ENCODE measurements at places on chromosomes 3 and 15. TPM values are rescaled to one million over a fixed set of nuclear protein-coding genes. Genes with fewer than 3 reads are reported as not detected.

Gene RHCG
- 4.0 TPM for polyA plus RNA-seq

Gene PRTG
- polyA plus RNA-seq: 0.14 TPM

Gene FBXL2
- polyA plus RNA-seq: 6.4 TPM

Gene RPSA
- 1,137 TPM for polyA plus RNA-seq

Gene ZNF80
- polyA plus RNA-seq: not detected

Gene IL5RA
- polyA plus RNA-seq: 8.1 TPM

Gene EIF1B
- 115 TPM for polyA plus RNA-seq

Gene UBA7
- polyA plus RNA-seq: 3.4 TPM

Gene CYP8B1
- polyA plus RNA-seq: not detected

Gene ILDR1
- 1.2 TPM for polyA plus RNA-seq

Gene COL7A1
- polyA plus RNA-seq: 1.5 TPM

Gene SNURF
- 5.7 TPM for polyA plus RNA-seq

Gene GPR27
- 9.5 TPM for polyA plus RNA-seq

Gene DNAJA4
- 24.2 TPM for polyA plus RNA-seq

Gene GRIP2
- polyA plus RNA-seq: 0.54 TPM

Gene OIP5
- polyA plus RNA-seq: 9.2 TPM

Gene C3orf33
- 1.8 TPM for polyA plus RNA-seq

Gene CASR
- not detected for polyA plus RNA-seq

Gene RGMA
- 57.8 TPM for polyA plus RNA-seq

Gene SERPINI2
- not detected for polyA plus RNA-seq

Gene ATOSA
- 5.6 TPM for polyA plus RNA-seq

Gene DAZL
- not detected for polyA plus RNA-seq

Gene DCBLD2
- 10.9 TPM for polyA plus RNA-seq

Gene BTLA
- not detected for polyA plus RNA-seq

Gene RPLP1
- polyA plus RNA-seq: 2,442 TPM
